ENCODE measurements at places on chromosomes 16 and 17.

GRCh38 chr16:27174798-27175197 is 28.5 kb upstream of the KDM8 start:
- DNase-seq, result peak; percentile 44

DNA sequence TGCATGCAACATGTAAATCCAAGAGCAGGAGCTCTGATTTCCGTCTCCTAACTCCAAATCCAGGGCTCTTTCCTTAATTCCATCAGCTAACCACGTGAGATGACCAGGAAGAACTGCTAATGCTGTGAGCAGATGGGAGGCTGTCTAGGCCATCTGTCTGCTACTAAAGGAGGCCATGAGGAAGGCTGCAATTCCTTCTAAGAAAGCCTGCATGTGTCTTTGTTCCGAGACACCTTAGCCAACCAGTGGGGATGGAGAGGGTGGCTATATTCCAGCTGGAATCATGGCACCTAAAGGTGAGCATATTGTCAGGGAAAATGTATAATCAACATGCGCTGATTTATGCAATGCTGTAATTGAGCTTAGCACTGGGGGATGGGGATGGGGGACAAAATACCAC is 267.2 kb upstream of the CDH5 start:
- no peak for DNase-seq

GRCh38 chr17:1077581-1077985 is 80.7 kb downstream of the TIMM22 start:
- DNase-seq, result no peak

DNA sequence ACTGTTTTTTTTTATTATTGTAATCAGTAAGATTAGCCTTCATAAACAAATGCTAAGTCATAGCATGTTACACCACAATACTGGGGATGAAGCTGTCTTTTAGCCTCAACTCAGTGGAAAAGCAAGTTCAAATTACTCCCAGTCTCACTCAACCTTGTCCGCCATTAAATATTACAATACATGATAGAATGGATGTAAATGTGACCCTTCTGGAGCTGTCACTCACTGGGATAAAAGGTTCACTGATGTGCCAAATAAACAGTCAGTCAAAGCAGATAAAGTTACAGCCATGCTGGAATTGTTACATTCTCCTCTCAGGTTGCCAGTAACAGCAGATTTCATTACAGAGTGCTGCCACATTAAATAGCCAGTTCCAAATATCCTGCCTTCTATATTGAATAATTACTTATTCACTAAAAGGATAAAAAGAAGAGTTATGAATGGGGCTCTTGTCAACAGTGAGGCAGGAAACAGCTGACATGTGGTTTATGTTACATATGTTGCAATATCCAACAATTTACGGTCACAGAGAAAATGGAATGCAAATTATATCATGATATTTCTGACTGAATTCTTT is 53.4 kb downstream of the BRIP1 start:
- peak; percentile 67 for DNase-seq

DNA sequence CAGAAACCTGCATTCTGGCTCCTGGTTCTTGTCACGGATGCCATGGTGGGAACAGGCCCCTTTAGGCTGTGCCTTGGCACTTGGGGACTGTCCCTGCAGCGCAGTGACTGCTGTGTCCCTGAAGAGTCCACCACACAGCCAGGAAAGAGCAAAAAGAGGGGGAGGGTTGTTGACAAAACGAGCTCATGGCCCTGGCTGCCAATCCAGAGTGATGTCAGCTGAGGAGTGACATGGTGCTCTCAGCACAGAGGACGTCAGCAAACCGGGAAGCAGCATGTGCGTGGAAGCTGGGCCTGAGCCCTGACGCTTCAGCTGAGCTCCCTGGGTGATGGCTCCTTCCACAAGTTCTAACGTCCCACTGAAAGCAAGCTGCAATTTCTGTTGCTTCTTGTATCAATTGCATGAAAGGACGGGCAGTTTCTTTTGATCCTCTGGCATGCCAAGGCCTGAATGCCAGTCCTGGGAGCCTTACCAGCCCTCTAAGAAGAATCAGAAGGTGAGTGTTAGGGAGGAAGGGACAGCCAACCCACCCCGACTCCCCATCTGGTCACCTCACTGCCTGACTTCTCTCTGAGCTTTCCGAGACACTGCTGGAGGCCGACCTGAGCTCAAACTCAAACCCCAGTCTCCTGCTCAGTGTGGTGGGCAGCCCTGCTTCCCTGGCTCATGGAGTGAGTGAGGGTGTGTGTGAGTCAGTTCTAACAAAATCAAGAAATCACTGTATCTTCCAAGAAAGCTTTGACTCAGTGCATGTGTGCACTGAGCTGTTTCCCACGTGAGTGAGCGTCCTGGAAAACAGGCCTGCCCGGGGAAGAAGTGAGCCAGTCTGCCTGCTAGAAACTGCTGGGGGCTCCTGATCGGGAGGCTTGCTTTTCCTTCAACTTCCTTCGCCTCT is 14.7 kb upstream of the WNT3 start:
- no peak for DNase-seq

DNA sequence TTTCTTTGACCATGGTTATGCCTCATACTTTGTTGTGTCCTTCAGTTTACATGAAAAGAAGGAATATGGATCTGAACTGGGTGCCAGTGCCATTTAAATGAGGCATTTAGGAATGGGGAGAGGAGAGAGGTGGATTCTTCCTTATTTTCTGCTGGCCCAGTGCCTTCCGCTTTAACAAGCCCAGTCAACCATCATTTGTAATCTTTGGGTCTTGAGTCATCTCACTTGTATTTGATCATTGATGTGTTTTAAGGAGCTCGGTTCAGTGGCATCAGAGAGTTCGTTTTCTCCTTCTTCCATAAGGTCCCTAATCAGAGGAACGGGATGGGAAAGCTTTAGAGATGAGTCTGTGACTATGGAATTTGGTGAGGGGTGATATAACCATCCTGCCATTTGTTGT is 334.9 kb downstream of the WWOX start:
- no peak for DNase-seq

- DNase-seq, result no peak
Observed at GRCh38 chr16:71854369-71854948, 8.7 kb downstream of the ATXN1L start.

GRCh38 chr17:52064791-52065211 is 93.7 kb downstream of the CA10 start:
- DNase-seq, result no peak

DNA sequence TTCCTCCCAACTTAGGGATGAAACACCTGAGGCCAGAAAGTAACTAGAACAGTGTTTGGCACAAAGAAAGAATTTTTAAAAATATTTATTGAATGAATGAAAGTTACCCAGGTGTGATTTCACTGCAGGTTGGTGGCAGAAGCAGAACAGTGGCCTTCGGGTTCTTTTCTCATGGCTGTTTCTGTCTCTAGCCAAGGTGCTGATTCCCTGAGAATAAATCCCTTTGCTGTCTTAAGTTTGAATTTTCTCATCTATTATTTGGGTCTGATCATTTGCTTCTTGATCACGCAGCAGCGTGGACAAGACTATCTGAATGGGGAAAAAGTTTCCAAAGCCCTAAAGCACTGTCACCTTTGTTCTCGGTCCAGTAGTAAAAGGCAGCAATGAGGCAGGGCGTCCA is 73.1 kb upstream of the KIFC3 start:
- DNase-seq, result no peak

GRCh38 chr17:43577664-43578403 is 31.7 kb upstream of the ETV4 start:
- no peak for DNase-seq

- no peak for DNase-seq
Observed at GRCh38 chr16:11996433-11997330, 20.1 kb downstream of the SNX29 start.

DNA sequence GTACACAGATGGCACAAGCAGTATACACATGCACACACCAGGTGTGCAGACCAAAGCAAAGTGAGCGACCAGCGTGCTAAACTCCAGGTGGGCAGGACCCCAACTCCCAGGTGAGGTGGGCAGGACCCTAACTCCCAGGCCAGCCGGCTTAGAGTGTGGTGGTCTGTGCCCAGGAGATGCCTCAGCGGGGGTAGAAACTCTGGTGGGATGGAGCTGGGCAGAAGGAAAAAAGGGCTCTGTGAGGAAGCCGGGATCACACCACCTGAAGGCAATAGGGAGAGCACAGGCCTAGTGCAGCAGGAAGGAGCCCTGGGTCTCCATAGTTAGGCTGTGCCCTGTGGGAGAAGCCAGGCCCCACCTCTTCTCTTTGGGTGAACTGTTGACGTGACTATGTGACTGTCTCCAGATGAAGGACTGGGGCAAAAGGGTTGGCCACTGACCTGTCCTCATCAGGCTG is 1.6 kb upstream of the FOXJ1 start:
- no peak for DNase-seq
